Femur (tissue), 1 donor: ENCODE measurements at places on chromosomes 16 and 17.

DNA sequence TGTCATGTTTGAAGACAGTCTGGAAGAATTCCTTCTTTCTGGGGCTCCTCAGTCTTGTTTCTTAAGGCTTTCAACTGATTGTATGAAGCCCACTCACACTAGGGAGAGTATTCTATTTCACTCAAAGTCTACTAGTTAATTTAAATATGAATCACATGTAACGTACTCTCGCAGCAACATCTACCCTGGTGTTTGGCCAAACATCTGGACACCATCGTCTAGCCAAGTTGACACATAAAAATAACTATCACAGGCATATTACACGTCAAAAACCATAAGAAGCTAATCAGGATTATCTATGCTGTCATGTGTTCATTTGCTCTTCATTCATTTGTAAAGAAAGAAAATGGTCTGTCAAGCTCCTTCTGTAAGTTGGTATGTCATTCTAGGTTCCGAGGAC lies 787.4 kb downstream of the KCNJ2 start:
- DNase-seq: no peak

GRCh38 chr17:68029512-68030215 lies 5.9 kb upstream of the KPNA2 start:
- DNase-seq: no peak

- no peak for DNase-seq
These were observed 2.6 kb downstream of the ABCA9 start for GRCh38 chr17:69058165-69058564.

DNA sequence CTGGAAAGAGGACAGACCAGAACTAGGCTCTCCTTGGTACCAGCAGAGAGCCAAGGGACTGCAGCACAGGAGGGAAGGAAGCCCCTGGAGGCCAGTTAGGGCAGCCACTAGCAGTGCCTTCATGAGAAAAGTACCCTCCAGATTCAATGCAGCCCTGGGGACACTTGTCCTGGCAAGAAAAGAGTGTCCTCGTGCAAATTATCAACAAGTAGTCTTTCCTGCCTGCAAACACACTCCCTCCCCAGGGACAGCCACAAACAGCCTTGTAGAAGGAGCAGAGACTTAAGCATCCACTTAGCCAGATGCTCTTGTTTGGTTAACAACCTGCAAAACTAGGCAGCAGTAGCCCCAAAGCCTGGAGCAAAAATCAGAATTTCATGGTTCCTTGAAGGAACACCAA lies 24.3 kb downstream of the CENPV start:
- no peak for DNase-seq

- no peak for DNase-seq
These were observed 83.4 kb downstream of the MAF start for GRCh38 chr16:79517156-79517555.

DNA sequence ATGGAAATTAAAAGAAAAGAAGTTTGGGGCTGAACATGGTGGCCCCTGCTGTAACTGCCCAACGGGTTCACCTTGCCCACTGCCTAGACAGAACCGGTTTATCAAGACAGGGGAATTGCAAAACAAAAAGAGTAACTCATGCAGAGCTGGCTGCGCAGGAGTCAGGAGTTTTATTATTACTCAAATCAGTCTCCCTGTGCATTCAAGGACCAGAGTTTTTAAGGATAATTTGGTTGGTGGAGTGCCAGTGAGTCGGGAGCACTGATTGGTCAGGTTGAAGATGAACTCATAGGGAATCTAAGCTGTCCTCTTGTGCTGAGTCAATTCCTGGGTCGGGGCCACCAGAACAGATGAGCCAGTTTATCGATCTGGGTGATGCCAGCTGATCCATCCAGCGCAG lies 4.4 kb upstream of the SCPEP1 start:
- no peak for DNase-seq

DNA sequence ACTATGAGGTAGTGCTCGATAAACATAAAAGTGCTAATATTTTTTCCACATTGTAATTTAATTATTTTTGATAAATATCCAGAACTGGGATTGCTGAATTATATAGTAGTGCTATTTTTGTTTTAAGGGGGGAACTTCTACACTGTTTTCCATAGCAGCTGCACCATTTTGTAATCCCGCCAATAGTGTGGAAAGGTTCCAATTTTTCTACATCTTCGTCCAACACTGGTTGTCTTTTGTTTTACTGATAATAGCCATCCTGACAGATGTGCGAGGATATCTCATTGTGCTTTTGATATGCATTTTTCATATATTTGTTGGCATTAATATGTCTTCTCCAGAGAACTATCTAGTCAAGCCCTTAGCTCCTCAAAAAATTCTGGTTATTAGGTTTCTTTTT lies 259.6 kb upstream of the KCNJ16 start:
- DNase-seq: no peak

DNA sequence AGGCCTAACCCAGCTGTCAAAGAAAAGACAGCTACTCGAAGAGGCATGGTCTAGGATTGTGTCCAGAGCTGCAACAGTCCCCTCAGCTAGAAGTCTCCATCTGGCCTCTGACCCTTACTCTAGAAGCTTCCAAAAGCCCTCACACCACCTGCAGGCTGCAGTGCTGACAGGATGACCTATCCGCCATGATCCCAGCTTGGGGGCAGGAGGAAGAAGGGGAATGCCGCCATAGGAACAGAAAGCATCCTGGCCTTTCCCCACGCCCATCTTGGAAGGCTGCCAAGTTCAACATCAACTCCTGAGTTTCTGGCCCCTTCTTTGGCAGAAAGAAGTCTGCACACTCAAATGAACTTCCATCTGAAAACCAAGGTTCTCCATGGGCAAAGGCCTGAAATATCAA lies 3.1 kb upstream of the KRT36 start:
- peak; percentile 58 for DNase-seq

GRCh38 chr16:52633230-52633629 lies 86.3 kb upstream of the TOX3 start:
- no peak for DNase-seq

- no peak for DNase-seq
These were observed 2.0 kb downstream of the ADAT1 start for GRCh38 chr16:75621170-75621477.

DNA sequence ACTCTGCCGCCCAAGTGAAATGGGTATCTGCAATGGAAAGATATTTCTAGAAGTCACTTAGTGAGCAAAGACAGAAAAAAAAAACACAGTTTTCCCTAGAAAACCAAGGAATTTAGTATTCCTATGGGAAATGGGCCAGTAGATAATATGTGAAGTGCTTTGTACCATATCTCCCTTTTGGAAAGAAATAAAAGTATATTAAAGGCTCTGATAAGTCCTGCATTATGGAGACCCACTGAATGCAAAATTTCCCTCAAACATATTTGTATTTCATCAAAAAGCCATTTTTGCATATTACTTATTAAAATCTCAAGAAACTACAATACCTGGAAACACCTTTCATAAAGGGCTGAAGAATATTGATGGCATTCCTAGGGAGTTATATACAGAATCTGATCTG lies 51.6 kb upstream of the DYNLRB2 start:
- no peak for DNase-seq

GRCh38 chr16:24198807-24199533 lies 57.2 kb upstream of the CACNG3 start:
- DNase-seq: no peak

DNA sequence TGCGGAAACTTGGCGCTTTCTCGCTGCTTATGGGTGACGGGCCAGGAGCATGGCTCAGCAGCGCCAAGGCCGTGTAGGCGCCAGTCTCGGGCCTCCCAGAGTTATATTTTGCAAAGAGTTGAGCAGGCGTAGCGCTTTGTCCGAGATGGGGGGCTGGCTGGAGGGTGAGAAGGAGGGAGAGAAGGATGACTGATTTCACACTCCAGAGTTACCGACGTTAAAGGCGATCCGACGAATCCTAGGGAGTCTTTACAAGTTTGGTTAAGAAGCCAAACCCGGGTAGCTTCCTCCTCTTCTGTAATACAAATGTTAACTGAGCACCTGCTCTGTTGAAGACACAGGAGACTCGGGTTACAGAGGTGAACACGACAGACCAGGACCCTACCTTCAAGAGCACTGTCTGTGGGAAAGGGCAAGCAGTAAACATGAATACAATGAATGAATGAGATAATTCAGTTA lies 782 bp downstream of the POLR2A start:
- DNase-seq: no peak

- no peak for DNase-seq
These were observed 77.3 kb upstream of the ATF7IP2 start for GRCh38 chr16:10308305-10309193.

DNA sequence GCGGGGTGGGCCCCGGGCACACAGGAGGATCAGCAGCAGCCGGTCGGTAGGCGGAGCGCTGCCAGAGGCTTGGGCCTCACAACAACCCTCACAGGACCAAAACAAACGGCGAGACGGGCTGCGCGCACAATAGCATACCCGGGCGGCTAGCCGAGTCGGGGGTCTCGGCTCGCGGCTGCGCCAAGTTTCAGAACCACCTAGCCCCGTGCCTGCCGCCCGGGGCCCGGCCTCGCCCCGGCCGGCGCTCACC lies 732 bp downstream of the ULK2 start:
- peak; percentile 76 for DNase-seq

- DNase-seq: peak; percentile 77
These were observed 10.7 kb upstream of the LITAF start for GRCh38 chr16:11597235-11598095.

- no peak for DNase-seq
These were observed 39.0 kb upstream of the CRISPLD2 start for GRCh38 chr16:84780544-84781376.

DNA sequence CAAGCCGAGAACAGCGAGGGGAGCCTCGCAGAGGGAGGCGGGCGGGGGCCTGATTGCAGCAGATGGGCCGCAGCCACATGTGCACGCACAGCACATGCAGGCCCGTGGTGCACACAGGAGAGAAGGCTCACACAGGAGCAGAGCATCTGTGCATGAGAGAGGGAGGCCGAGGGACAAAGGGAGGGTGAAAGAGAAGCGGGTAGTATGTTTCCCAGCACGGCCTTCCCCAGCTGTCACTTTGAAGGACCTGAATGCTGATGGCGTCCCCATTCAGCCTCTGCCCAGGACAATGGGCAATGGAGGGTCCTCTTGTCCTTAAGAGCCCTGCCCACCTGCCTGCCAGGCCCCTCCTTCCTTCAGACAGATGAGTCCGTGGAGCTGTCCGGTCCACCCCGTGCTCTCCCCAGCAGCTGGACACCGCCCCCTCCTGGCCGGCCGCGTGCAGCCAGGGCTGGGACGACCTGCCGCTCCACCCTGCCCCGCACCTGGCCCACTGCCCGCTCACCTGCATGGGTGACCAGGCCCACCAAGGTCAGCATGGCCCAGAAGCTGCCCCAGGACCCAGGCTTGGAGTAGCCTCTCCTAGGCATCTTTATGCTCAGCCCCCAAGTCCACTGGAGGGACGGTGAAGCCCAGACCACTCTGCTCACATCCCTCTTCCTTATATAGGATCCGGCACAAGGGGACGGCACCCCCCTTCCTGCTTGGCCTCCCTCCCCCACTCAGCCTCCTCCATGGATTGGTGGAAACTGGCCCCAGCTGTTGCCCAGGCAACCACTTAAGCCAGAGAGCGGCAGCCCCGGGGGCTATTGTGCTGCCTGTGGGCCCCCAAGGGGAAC lies at the start of gene BTBD17:
BTBD17 (minus strand) TSS at position 639 of the 839 bp plus-strand sequence; CDS start at position 590, 49 bp downstream.
- peak; percentile 66 for DNase-seq

GRCh38 chr16:57373117-57373947 lies 1.0 kb downstream of the CX3CL1 start:
- no peak for DNase-seq

GRCh38 chr17:39946551-39947330 lies 16.1 kb upstream of the GSDMA start:
- no peak for DNase-seq

DNA sequence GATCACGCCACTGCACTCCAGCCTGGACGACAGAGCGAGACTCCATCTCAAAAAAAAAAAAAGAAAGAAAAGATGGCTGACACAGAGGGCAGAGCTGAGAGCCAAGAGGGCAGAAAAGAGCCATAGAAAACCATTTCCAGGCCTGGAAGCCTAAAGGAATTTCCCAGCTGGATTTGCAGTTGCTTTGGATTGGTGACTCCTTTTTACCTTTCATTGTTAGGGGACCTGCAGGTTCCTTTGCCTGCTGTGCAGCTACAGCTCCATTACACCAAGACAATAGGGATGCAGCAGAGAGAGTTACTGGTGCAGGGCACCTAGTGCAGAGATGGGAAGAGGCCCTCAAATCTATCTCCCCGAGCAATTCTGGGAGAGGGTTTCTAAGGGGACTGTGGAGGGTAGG lies 18.4 kb downstream of the ZNF668 start:
- no peak for DNase-seq

DNA sequence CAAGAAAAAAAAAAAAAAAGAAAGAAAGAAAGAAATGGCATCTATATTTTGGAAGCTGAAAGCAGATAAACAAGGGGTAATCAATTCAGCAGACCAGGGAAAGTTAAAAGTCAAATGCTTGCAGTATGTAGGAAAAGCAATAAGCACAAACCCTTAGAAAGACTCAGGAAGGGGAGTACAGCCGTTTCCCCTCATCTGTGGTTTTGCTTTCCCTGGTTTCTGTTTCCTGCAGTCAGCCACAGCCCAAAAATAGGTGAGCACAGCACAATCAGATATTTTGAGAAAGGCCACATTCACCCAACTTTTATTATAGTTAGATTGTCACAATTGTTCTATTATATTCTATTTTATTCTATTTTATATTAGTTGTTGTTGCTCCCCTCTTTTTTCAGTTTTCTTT lies 14.4 kb upstream of the ALOX12 start:
- DNase-seq: no peak

DNA sequence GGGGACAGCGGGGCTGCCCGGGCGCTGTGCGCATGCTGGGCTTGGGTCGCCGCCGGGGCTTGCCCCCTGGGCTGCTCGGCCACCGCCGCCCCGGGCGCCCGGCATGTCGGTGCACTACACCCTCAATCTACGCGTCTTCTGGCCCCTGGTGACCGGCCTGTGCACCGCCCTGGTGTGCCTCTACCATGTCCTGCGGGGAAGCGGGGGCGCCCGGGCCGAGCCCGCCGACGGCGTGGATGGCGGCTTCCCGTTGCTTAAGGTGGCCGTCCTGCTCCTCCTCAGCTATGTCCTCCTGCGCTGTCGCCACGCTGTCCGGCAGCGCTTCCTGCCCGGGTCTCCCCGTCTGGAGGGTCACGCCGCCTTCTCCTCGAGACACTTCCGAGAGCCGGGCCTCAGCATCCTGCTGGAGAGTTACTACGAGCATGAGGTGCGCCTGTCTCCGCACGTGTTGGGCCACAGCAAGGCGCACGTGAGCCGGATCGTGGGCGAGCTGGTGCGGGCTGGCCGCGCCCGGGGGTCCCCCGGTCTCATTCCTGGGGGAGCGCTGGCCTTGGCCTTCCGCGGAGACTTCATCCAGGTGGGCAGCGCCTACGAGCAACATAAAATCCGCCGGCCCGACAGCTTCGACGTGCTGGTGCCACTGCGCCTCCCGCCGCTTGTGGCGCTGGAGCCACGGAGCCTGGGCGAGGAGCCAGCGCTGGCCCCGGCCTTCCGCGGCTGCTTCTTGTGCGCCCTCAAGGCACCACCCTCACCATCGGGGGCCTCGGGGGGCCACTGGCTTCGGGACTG lies 789 bp downstream of the ITPRIPL2 start:
- DNase-seq: peak; percentile 75
